ENCODE measurements at places on chromosomes 16 and 17.
A peak's percentile ranks its signal among the peaks of the same experiment; 100 is the strongest.

GRCh38 chr17:8629371-8630226 lies 926 bp downstream of the MYH10 start:
- peak; percentile 1 for DNase-seq

- DNase-seq = no peak
Measured at GRCh38 chr17:50501054-50501453, 7.2 kb upstream of the MYCBPAP start.

- DNase-seq = no peak
Measured at GRCh38 chr17:16442594-16443510, 27.5 kb downstream of the TRPV2 start.

DNA sequence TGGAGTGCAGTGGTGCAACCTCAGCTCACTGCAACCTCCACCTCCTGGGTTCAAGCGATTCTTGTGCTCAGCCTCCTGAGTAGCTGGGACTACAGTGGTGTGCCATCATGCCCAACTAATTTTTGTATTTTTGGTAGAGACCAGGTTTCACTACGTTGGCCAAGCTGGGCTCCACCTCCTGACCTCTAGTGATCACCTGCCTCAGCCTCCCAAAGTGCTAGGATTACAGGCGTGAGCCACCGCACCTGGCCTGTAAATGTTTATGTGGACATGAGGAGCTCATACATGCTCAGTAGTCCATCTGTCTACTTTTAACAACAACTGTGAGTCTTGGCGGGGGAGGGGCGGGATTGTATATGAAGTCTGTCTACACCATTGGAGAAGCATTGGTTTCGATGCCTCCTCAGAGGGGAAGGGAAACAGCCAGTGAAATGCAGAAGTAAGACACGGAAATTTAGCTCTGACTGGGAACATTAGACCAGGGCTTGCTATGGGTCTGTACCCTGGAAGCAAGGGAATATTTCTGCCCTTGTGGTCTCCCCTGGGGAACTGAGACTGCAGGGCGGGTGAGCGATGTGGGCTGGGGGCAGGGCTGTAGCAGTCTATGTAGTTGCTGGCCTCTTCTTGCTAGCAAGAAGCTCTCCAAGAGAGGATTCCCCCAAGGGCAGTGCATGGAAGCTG lies 9.3 kb downstream of the NUBP1 start:
- DNase-seq = no peak

- no peak for DNase-seq
Measured at GRCh38 chr16:11494433-11494832, 92.3 kb downstream of the LITAF start.

DNA sequence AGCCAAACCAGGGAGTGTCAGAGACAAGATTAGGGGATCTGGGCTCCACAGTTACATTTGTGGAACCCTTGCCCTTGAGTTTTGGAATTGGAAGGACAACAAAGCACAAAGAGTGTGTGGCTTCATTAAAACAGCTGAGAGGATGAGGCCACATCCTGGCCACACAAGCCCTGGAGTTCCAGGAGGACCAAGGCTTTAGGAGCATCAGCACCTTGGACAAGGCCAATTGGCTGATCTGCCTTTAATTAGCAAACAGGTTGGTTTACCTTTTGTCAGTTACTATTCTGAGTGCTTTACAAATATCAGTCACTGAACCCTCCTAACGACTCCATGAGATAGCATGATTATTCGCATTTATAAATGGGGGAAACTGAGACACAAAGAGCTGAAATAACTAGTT lies 54.7 kb downstream of the SLC6A2 start:
- DNase-seq = no peak

GRCh38 chr16:68401871-68402747 lies 46.2 kb downstream of the SMPD3 start:
- DNase-seq = no peak

DNA sequence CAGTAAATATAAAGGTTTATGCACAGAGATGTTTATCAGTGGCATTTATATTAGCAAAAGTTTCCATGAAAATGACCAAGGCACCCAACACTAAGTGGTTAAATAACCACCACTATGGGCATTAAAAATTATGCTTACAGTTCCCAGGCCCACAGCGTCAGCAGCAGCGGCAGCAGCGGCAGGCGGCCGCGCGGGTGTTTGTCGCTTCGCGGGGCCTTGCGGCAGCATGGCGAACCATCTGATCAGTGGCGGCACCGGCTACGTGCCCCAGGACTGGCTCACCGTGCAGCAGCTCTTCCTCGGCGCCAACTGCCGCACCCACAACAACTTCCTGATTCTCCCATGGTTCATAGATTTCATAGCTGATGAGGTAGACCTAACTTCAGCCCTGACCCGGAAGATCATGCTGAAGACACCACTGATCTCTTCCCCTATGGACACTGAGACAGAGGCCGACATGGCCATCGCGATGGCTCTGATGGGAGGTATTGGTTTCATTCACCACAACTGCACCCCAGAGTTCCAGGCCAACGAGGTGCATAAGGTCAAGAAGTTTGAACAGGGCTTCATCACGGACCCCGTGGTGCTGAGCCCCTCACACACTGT lies 71.0 kb downstream of the GRIN2A start:
- DNase-seq = no peak

DNA sequence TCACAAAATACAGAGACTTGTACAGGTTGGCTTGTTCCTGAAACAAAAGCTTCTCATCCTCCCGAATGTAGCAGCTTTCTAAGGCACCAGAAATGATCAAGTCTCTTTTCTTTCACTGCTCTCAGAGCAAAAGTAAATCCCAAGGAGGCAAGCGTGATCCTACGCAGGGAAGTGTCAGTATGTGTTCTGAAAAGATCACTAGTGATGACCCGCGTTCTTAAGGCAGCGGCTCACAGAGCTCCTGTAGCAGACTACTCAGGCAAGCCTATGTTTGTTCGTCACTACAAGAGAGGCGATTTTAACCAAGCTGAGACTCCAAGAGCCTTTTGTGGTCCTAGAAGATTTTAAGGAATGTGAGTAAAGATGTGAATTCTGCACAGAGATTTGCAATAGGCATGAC lies 34.5 kb downstream of the WIPI1 start:
- DNase-seq = no peak

DNA sequence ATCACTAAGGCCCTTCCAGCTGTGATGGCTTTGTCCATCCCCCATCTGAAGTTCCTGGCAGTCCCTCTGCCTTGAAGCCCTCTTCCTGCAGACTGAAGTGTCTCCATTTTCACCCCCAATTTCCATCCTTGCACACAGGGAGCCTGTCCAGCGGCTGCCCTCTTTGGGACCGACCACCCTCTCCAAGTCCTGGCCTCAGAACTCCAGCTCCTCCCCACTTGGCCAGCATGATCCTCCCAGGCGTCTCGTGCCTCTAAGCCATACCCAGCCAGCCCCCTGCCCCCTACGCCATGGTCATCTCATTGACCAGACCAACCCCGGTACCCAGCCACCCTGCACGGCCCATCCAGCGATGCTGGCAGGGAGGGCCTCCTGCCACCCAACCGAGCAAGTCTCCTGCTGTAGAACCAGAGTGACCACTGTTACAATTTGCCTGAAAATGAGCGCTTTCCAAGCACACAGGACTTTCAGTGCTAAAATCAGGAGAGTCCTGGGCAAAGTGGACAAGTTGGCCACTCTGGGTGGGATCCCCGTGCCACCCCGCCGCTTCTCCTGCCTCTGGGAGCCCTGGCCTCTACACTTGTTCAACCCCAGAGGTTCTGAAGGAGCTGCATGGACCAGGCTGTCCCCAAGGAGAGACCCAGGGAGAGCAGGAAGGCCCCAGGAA lies 362.0 kb downstream of the SEC14L1 start:
- DNase-seq = no peak

- DNase-seq = no peak
Measured at GRCh38 chr16:87117936-87118335, 199.3 kb downstream of the C16orf95 start.

- no peak for DNase-seq
Measured at GRCh38 chr16:53966821-53967571, 263.0 kb downstream of the FTO start.

GRCh38 chr16:67415872-67416793 lies at the start of gene ZDHHC1:
Gene ZDHHC1 (minus strand): TSS chr16:67416477. CDS start chr16:67407775, 8,702 bp downstream.
- DNase-seq = peak; percentile 31

DNA sequence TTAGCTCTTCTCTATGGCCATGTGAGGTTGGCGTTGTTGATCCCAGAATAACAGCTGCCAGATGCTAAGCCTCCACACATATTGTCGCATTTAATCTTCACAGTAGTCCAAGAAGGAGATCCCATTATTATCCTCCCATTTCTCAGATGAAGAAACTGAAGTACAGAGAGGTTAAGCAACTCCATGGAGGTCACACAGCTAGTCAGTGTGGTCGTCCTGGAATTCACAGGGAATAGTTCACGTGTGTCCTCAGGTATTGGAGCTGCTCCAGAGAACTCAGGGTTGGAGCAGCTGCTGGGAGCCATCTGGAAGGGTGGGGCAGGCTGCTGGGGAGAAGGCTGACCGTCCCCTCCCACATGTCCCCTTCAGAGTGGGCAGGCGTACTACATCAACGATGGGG lies 19.5 kb downstream of the SDR42E2 start:
- DNase-seq = no peak

Data from stimulated activated CD8-positive, alpha-beta memory T cell treated with anti-CD3 and anti-CD28 coated beads, Interleukin-15, amount 100 ng/mL, for 4 hours (primary cell).